ENCODE measurements at places on chromosomes 2 and 18.

DNA sequence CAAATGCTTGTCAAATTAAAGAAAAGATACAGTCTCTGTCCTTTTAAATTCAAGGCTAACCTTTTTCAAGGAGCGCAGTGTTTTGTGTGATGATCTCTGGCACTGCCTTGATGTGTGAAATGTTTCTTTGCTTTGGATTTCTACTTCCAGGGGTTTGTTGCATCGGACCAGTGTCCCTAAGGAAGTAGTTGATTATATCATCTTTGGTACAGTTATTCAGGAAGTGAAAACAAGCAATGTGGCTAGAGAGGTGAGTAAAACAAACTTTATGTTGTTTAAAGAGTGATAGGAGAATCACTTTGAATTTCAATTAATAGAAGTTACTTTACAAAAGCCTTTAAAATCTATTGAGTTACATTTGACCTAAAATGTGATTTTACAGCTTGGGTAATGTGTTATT lies 28.8 kb downstream of the HADHB start:
- no peak for DNase-seq

GRCh38 chr2:236307641-236308040 lies 43.4 kb upstream of the ASB18 start:
- no peak for DNase-seq

- no peak for DNase-seq
These were observed 14.6 kb upstream of the MBD2 start for GRCh38 chr18:54239091-54239490.

DNA sequence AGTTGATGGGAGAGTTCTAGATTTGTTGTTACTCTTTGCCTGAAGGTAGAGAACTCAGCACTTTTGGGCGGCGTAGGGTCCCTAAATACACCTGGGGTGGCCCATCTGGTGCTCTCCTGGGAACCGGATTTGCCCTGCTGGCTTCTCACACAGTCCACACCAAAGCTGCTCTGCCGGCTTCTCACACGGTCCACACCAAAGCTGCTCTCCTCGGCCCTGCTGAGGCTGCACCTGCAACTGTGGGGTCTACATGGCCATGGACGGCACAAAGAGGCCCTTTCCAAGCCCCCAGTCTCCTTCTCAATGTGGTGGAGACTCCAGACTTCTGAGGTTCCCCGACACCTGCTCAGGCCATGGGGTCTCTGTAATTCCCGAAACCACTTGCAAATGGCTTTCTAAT lies 124.8 kb upstream of the GPC1 start:
- no peak for DNase-seq

- DNase-seq = no peak
These were observed 92.3 kb downstream of the CCDC93 start for GRCh38 chr2:117921520-117921919.

DNA sequence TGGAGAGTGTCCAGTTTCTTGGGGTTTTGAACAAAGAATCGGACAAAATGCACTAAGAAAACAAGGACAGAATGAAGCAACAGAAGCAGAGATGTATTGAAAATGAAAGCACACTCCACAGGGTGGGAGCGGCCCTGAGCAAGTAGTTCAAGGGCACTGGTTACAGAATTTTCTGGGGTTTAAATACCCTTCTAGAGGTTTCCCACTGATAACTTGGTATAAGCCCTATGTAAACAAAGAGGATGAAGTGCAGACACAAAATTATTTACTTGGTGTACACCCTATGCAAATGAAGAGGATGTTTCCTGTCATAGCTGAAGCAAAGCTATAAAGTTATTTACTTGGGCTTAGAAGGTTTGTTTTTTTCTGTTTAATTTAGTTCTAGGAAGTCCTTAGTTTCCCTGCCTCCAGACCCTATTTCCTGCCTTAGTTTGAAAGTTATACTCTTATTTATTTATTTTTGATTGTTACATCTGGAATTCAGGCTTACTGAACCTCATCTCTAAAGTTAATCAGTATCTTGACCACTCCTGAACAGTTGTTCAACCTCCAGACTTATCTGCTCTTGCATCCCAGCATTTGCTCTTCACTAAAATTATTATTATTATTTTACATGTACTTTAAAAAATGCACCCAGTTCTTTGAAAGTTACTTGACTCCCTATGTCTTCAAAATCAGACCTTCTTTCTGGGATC lies 193.5 kb downstream of the SPP2 start:
- no peak for DNase-seq

DNA sequence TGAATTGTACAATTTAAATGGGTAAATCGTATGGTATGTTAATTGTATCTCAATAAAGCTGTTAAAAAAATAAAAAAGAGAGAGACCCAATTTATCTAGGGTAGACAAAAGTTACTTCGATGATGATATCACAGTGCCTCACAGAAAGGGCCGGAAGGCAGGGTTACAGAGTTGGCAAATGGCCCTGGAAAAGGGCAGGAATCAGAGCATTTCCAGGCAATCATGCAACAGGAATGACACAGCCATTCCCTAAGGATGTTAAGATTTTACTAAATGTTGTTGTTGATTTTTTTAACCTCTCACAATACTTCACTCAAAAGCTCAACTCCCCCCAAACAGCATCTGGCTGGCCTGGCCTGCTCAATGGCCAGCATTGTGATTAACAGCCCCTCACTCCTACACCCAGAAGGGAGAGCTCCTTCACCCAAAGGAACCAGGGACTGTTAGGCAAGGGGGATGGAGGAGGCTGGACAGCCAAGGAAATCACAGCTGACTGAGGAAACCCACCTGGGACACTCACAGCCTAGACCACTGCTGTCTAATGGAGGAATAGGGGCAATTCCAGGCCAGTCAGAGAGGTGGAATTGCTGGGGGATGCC lies 7.7 kb upstream of the SP100 start:
- no peak for DNase-seq

DNA sequence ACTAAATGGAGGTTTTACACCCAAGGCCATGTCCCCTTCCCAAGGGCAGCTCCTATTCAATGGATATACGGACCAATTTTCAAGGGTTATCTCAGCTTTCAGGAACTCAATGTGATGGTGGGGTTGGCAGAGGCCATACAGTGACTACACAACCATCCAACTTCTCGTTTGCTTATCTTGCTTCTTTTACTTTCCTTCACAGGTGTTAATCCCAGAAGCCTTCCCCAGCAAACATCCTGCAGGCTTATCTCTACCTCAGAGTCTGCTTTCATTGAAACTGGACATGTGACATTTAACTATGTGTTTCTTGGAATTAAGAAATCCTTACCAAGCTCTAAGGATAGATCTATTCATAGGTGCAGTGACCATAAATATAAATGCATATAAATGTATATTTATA lies 443.8 kb upstream of the CDH20 start:
- DNase-seq = no peak

GRCh38 chr2:48849770-48850169 lies 94.2 kb upstream of the LHCGR start:
- no peak for DNase-seq

- no peak for DNase-seq
These were observed 48.2 kb upstream of the KCNG2 start for GRCh38 chr18:79749251-79750191.

- no peak for DNase-seq
These were observed 336.5 kb downstream of the CYP26B1 start for GRCh38 chr2:71811157-71811556.

DNA sequence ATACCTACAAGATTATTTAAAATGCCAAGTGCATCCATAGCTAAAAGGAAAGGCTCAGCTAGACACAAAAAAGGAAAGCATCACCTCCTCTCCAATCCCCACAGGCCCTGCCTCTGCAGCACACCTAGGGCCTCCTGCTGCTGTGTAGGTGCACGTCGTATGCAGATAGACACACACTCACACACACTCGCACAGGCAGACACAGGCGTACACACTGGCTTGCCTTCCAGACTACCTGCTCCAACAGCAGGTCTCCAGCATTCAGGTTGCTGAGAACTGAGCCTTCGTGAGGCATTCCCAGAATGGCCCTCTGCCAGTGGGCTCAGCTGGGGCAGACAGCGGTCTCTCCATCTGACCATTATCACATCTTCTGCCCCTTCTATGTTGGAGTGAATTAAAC lies 35.3 kb upstream of the FRZB start:
- DNase-seq = no peak

DNA sequence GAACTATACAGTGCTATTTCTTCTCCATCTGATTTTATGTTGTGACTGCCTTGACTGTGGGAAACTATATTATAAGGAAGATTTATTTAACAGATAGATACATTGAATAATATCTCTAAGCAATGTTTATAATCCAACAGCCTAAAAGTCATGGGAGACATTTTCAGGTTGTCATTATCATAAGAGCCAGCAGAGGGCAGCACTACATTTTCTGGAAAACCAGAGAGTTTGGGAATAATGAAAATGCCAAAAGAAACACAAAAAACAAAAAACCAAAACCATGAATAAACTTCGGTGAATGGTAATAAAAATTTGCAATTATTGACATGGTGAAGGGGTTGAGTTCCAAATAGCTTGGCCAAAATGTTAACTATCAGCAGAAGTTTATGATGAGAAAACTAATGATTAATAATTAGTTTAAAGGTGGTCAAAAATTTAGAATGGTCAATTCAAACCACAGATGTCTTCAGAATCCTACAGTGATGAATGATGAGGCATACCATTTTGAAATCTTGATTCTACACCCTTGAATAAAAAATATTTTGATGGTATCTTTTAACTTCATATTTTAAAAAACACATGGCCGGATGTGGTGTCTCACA lies 4.7 kb downstream of the EEF1B2 start:
- DNase-seq = peak; percentile 20

- no peak for DNase-seq
These were observed 599.3 kb upstream of the ZEB2 start for GRCh38 chr2:145119225-145119624.

DNA sequence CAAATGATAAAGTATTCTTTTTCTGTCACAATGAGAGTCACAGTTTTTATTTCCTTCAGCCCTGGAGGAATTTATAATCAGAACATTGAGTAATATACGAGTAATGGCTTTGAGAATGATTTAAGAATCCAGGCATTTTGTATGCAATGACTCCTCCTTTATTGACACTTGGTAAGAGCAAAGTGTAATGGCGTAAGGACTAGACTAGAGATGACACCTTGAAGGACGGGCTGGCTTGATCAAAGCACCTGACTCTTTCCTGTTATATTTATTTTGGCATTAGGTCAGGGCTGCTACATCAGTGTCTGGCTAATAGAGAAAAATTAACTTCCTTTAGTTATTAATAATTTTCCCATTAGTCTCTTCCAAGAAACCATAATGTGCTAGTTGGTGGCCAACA lies 482.4 kb upstream of the GCFC2 start:
- no peak for DNase-seq

DNA sequence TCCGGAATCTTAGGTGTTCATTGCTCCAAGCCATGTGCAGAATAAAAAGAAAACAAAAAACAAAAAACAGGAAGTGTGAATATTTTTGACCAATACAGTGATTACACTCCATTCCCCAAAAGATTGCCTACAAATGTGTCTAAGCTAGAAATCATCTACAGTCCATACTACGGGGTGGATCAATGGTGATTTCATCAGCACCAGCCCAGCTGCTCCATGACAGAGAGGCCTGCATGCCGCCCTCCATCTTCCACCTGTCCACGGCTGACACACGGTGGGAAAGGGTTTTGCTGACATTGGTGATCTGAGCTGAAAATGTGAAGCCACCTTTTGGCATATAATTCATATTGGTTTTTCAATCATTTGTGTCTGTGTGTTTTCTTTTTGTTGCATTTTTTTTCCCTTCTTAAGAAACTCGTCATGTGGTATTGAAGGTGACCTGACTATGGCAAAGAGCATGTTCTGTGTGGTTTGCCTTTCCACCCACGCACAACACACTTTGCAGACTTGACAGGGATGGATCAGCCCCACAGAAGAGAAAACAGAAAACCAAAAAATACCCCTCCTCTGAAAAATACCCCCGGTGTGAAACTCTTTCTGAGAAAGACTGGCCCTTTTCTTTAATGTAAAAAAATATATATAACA lies 533.1 kb downstream of the RNF144A start:
- DNase-seq = no peak

- no peak for DNase-seq
These were observed at the start of gene CTAGE1 for GRCh38 chr18:22417496-22418188. Gene CTAGE1 (minus strand): TSS chr18:22417915. CDS start chr18:22417811, 104 bp downstream.

DNA sequence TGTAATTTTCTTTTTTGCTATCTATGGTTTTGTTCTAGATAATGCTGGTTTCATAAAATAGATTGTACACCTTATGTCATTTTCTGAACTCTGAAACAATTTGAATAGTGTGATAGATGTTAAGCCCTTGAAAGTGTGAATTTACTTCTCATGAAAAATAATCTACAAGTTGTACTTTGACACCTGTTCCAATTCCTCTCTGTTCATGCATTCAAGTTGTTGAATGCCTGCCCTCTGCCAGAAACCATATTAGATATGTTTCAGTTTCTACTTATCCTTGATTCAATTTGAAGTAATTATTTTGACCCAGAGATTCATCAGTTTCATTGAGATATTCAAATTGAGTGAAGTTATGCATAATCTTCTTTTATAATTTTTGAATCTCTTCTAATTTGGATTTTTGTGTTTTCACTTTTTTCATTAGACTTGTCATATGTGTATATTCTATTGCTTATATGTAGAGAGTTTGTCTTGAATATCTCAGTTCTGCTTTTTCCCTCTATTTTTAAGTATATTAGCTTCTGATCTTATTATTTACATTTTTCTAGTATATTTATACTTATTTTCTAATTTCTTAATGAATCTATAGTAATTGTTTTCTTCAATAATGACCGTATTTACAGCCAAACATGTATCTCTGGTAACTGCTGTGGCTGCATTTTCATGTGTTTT lies 143.3 kb upstream of the TACR1 start:
- no peak for DNase-seq

- DNase-seq = no peak
These were observed 29.9 kb downstream of the CHCHD5 start for GRCh38 chr2:112614201-112614840.

DNA sequence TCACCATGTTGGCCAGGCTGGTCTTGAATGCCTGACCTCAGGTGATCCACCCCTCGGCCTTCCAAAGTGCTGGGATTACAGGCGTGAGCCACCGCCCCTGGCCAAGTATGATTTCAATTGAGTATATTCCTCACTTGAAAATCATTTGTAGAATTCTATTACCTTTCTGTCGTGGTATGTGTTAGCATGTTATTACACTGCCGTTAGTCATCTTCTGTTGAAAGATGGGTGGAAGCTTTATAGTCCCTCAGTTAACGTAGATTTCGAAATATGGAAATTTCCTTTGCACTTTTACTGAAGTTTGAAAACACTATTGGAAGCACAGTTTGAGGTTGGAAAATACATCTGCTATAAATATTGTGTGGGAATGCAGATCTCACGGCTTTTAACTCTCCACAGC lies 14.7 kb downstream of the NIFK start:
- no peak for DNase-seq

- DNase-seq = no peak
These were observed 28.2 kb upstream of the YWHAQ start for GRCh38 chr2:9658972-9659371.

- no peak for DNase-seq
These were observed 156.4 kb upstream of the PXDN start for GRCh38 chr2:1900732-1901131.

GRCh38 chr2:28338831-28339321 lies 53.8 kb upstream of the FOSL2 start:
- DNase-seq = no peak

- no peak for DNase-seq
These were observed 115.0 kb downstream of the SMAD7 start for GRCh38 chr18:48835745-48836170.

GRCh38 chr2:101410746-101411145 lies 23.4 kb upstream of the CREG2 start:
- no peak for DNase-seq
